ENCODE measurements at places on chromosomes 1 and 21. TPM values are rescaled to one million over a fixed set of nuclear protein-coding genes. Genes with fewer than 3 reads are reported as not detected.

- no peak for DNase-seq
Measured at GRCh38 chr1:26970810-26971209, 10.5 kb upstream of the KDF1 start.

DNA sequence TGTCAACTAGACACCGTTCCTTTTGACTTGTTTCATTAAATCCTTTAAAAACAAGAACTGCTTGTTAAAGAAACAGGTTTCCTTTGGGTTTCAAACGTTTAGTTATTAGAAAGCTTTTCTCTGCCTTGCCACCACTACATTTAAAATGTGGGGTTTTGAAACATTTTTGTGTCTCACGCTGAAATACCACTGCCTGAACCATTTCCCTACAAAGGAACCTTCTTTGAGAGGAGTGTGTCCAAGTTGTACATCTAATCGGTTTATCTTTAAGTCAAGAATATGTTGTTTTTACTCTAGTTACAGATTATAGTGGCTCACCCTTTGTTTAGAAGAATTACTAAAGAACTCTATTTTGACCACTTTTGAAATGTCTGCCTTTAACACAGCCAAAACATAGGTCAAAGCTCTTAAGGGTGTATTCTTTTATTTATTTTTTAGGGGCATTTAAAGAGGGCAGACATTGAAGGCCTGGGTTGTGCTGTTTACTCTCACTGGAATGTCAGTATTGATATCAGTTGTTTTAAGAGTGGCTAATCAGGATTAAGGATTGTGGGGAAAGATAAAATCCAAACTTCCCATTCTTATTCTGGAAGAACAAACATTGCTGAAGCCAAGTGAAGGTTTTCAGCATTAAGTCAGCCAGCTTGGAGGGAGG is 143.4 kb downstream of the GALNT2 start:
- no peak for DNase-seq

- DNase-seq = no peak
Measured at GRCh38 chr1:51444534-51445192, 74.4 kb downstream of the EPS15 start.

LAD1 gene
- total RNA-seq = not detected

MCOLN2 gene
- total RNA-seq = not detected

VWA5B1 gene
- 0.16 TPM for total RNA-seq

- DNase-seq = no peak
Measured at GRCh38 chr1:75908717-75909152, 23.5 kb downstream of the ASB17 start.

GRCh38 chr1:4638345-4638729 is 16.1 kb upstream of the AJAP1 start:
- DNase-seq = no peak

DNA sequence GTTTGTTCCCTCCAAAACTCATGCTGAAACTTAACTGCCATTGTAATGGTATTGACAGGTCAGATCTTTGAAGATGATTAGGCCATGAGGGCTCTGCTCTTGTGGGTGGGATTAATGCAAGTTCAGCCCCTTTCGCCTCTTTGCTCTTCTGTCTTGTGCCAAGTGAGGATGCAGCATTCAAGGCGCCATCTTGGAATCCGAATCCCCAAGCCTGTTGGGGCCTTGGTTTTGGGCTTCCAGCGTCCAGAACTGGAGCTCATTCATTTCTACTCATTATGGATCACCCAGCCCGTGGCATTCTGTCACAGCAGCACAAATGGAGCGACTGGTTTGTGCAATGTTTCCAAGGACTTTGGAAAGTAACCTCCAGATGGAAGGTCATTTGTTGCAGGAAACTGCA is 5.6 kb downstream of the TTC34 start:
- no peak for DNase-seq

GRCh38 chr21:22890656-22891055 is 1892.4 kb downstream of the NCAM2 start:
- no peak for DNase-seq

GRCh38 chr1:1200876-1201810 is 5.2 kb downstream of the TNFRSF18 start:
- no peak for DNase-seq

RIMS3 gene
- 24.6 TPM for total RNA-seq

DNA sequence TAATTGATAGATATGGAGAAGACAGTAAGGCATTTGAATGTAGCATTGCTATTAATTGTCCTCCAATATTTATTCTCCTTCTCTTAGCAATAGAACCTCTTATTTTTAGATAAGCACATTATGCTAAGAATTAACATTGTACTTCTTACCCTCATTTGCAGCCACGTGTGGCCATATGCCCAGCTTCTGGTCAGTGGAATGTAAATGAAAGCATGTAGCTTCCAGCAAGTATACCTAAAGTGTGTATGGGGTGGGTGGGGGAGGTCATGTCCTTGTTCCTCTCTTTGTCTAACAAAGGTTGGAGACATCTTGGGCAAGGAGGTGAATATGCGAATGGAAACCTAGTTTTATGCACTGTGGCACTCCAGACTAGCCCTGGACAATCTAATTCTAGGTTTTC is 133.6 kb upstream of the HMCN1 start:
- no peak for DNase-seq

- peak; percentile 46 for DNase-seq
Measured at GRCh38 chr1:204301171-204301957, 58.4 kb downstream of the PLEKHA6 start.

PLPP3 gene
- 36.5 TPM for total RNA-seq

SUSD4 gene
- 11.2 TPM for total RNA-seq

KRTAP19-1 gene
- total RNA-seq = not detected

GRCh38 chr1:92486251-92487077 is at the start of gene GFI1:
Gene GFI1, minus strand, starts transcription at chr1:92486925. Its CDS starts 3,438 bp downstream, at chr1:92483487.
- no peak for DNase-seq
